C1 segment of cervical spinal cord (tissue), 14 donors: ENCODE measurements at places on chromosomes 5 and 9.

- DNase-seq = no peak
Measured at GRCh38 chr9:109745335-109746283, 34.4 kb upstream of the PALM2AKAP2 start.

GRCh38 chr5:178238313-178238635 is 5.7 kb upstream of the PHYKPL start:
- no peak for DNase-seq

DNA sequence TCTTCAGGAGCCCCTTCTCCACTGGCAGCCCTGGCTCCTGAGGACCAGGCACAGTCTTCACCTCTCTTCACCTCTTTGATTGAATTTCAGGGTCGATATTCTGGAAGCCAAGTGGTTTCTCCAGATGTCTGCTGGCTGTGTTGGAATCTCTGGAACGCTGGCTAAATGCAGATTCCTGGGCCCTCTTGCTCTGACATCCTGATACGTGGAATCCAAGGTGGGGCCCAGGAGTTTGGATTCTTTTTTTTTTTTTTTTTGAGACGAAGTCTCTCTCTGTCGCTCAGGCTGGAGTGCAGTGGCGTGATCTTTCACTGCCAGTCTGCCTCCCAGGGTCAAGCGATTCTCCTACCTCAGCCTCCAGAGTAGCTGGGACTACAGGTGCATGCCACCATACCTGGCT is 26.8 kb upstream of the IER5L start:
- DNase-seq = no peak

DNA sequence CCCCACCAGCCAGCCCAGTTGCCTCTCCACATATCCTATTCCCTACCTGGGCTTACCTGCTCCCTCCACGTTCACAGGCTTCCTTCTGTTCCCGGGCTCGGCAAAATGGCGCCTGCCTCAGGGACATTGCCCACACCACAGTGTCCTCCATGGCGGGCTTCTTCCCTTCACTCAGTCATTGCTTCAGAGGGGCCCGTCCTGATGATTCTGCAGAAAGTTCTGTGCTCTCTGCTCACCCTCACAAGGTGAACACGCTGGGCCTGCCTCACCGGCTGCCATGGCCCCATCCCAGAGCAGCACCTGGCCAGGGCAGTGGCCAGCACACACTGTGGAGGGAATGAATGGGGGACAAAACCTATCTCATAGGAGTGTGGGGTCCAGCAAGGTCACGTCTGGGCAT is 313.0 kb downstream of the GADD45G start:
- no peak for DNase-seq

DNA sequence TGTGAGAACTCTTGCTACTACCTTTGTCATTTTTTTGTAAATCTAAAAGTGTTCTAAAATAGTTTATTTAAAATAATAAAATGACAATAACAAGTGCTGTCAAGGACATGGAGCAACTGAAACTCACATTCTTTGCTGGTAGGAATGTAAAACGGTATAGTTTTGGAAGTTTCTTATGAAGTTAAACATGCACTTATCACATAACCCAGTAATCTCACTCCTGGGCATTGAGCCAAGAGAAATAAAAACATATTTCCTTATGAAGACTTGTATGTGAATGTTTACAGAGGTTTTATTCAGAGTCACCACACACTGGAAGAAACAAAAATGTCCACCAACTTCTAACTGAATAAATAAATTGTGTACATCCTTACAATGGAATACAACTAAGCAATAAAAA is 46.0 kb upstream of the COL15A1 start:
- DNase-seq = no peak
